ENCODE measurements at places on chromosomes 2 and 18.

DNA sequence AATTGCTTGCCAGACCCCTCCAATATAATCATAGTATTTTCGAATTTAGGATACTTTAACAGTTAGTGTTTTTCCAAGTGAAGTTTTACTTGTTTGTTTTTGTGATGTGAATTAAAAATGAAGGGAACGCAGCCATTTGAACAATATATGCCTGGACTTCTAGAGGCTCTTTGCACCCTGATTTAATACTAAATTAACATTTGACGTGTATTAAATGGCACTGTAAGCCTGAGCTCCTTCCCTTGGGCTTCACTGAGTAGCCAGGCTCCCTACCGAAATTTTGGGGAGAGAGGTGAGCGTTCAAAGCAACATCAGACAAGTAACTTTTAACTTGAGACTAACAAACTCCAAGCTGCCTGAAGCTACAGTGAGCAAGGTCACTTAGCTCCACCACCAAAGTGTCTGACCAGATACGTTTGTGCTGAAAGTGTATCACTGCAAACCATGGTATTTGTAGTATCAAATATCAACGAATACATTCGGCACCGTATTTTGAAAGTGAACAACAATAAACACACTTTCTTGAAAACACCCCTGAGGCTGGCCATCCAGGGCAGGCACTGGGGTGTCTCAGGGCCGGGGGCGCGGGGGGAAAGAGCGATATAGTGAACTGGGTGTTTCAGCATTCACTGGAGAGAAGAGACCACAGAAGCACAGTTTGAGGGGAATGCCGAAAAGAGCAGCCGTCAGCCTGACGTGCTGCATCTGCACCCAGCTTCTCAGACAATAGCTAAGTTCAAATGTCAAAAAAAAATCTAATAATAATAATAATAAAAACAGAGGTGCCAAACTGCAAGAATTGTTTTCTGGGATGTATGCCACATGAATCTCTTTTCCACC lies 7.7 kb upstream of the POU3F3 start:
- no peak for DNase-seq

DNA sequence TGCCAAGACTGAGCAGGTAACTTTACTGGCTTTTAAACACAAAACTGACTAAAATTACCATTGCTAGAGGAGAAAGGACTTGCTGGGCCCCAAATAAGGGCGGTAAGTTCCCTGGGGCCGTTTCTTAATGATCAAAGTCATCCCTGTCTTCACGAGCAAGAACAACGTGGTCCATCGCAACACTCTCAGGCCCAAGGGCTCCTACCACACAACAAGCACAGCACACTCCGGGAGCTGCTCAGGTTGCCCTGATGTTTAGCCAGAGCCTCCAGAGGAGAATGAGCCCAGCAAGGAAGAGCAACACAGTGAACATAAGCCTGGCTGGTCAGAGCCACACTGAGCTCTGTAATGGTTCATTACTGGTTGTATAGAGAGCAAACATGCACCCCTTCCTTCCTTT lies 102.7 kb downstream of the DYNC1I2 start:
- DNase-seq: no peak

- DNase-seq: peak; percentile 80
Observed at GRCh38 chr2:24421668-24422067, 61.3 kb upstream of the ITSN2 start.

- no peak for DNase-seq
Observed at GRCh38 chr2:19232312-19232711, 126.1 kb downstream of the OSR1 start.

GRCh38 chr2:240458044-240458899 lies 22.8 kb downstream of the GPC1 start:
- DNase-seq: peak; percentile 3

- DNase-seq: no peak
Observed at GRCh38 chr2:53473236-53473635, 294.4 kb upstream of the CHAC2 start.

GRCh38 chr2:1839066-1839756 lies 94.9 kb upstream of the PXDN start:
- no peak for DNase-seq

GRCh38 chr2:212814941-212815340 lies 276.3 kb upstream of the ERBB4 start:
- no peak for DNase-seq

DNA sequence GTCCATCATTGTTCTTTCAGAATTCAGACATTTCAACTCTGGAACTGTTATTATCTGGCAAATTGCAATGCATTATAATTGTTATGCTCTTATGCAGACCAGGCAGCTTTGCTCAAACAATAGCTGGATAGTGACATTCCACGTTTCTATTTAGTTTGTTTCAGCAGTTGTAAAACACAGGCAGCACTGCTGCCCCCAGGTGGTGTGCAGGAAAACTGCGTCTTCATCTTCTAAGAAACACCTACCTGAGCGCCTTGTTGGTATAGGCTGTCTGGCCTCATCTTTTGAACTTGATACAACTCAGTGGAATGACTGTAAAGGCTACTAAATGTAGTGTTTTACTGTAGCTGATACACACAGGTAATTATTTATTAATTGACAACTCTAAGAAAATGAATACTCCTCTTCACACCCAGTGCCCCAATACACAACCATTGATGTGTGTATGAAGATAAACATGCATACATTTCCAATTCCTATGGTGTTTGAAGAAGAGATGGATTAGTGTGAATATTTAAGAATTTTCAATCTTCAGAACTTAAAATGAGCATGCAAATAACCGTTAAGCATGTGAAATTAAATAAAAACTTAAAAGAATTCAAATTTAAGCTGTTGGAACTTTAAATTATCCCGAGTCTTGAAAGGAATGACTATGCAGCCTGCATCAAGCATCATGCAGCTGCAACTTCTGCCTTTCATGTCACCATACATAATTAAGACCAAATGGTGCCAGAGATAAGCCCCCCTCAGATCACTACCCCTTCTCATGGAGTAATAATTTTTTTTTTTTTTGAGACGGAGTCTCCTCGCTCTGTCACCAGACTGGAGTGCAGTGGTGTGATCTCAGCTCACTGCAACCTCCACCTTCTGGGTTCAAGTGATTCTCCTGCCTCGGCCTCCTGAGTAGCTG lies 85.6 kb downstream of the CD8B2 start:
- DNase-seq: peak; percentile 59

DNA sequence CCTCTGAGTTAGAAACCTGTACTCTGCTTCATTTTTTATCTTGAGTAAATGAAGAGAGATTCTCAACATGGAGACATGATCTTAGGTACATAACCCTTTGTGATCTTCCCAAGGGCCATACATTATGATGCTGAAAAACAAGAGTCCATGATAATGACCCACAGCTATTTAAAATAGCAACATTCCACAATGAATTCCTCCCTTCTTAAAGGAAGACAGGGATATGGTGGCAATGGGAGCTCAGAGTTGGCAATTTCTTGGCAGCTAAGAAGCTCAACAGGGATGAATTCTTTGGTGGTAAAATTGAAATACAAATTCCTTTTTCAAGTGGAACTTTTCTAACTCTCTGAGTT lies 638.5 kb downstream of the CNTNAP5 start:
- DNase-seq: no peak

GRCh38 chr2:88596141-88596830 lies 31.0 kb downstream of the EIF2AK3 start:
- DNase-seq: no peak

DNA sequence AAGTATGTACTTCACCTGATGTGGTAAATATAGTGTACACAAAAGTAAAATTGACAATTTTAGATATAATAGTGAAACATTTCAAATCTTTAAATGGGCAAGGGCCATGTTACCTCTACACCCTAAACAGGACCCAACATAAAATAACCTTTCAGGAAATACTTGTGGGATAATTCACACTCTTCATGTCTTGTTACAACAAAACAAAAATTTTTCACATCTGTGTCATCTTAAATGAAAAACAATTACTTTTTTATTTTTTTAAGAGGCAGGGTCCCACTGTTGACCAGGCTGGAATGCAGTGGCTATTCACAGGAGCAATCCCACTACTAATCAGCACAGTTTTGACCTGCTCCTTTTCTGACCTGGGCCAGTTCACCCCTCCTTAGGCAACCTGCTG lies 42.1 kb downstream of the SRBD1 start:
- no peak for DNase-seq

DNA sequence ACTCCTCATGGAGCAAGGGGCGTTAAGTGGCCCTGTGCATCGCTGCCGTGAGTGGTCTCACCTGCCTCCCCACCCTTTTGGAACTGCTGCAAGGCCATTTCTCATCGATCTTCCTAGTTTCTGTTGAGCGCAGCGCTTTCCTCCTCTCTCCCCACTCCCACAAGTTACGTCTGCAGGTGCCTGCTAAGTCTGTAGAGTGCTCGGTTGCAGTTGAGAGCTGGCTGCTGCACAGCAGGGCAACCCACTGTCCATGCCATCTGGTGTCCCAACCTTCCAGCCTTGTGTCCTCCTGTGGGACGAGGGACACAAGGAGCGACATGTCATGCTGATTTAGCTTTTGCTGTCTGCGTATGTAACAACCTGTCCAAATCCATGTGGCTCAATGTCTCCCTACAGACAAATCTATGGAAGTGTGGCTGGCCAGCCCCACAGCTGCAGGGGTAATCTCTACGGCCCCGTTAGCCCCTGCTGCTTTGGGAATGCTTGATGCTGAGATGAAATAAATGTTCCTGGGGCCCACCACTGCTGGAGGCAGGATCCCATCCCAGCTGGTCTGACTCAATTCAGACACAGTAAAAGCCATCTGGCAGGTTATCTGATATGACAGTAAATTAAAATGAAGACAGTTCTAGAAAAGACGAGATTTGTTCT lies 68.1 kb upstream of the TCF7L1 start:
- DNase-seq: no peak

- DNase-seq: peak; percentile 55
Observed at GRCh38 chr2:204842661-204843485, 297.6 kb downstream of the PARD3B start.

DNA sequence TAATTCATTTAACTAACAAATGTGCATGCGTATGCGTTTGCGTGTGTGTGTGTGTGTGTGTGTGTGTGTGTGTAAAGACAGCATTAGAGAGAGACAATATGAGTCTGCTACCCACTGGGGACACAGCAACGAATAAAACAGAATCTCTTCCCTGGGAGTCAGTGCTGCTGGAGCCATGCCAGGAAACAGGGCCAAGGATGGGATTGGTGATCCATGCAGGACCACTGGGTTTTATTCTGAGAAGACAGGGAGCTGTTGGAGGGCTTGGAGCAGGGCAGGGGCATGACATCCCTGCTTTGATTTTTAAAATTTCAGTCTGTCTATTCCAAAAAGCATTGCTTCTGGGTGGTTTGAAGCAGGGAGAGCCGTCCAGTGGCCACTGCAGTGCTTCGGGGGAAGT lies 62.9 kb downstream of the PDCL3 start:
- DNase-seq: no peak

DNA sequence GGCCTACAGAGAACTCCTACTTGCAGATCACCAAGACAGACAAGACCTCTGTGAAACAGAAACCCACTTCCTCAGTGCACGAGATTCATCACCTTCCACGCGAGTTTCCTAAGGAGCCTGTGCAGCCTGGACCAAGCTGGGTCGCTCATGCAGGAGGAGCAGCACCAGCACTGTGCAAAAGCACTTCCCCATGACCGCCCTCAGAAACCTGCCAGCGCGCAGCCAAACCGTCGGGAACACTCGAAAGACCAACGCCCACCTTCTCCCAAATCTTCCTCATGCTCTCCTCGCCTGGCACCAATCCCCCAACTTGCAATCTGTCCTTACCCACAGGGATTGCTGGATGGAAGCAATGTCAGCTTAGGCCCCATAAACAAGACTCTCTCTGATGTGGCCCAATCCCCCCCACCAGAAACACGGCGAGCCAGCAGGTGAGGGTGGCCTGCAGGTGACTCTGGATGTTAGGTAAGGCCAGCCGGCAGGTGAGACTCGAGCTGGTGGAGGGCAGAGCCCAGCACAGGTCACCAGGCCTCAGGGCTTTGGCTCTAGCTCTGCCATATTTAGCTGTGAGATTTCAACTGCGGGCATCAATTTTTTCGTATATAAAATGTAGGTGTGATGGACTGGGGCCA lies 69.4 kb downstream of the PXDN start:
- no peak for DNase-seq

- DNase-seq: no peak
Observed at GRCh38 chr18:56522816-56523215, 115.6 kb downstream of the TXNL1 start.

DNA sequence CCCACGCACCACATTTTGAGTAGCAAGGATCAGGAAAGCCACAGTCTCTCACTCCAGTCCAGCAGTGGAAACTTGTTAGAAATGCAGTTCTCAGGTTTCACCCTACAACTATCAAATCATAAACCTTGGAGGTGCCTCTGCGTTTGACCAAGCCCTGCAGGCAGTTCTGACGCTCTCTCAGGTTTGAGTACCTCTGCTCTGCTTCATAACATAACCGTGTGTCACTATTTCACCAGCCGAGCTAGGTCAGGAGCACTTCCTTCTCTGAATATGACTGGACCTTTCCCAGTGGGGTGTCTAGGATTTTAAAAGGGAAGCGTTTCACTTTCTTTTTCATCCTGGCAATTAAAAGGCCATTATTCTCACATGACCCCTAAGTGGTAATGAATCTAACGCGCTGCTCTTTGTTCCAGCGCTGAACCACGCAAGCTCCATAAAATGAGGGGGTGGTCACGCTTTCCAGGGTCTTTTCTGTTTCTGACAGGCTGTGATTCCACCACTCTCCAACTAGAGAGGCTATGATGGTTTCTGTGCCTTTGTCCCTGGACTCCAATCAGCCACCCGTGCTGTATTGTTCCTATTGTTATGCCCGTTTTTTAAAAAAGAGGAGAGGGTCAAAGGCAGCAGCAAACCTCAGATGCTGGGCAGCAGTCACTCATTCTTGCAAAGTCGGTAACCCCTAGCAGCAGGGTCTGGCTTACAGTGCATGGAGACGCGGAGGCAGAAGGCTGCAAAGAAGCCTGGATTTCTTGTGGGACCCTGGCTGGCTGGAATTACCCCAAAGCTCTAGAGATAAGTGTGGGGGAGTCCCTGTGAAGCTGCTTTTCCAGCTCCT lies 75.2 kb upstream of the CTNNA2 start:
- no peak for DNase-seq

DNA sequence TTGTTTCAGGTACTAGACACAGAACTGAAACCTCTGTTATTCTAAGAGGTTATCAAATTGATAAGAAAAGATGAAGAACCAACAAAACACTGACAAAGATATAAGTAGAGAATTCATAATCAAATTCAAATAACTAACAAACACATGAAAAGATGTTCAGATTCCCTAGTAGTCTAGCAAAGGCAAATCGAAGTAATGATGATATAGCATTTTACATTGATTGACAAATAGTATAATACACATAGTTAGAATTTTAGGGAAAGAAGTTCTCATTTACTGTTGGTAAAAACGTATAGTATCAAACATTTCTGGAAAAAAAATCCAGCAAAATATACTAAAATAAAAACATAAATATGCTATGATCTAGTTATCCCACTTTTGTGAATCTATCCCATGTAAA lies 50.6 kb downstream of the DNAH7 start:
- no peak for DNase-seq

GRCh38 chr2:29012211-29012681 lies 31.1 kb downstream of the TOGARAM2 start:
- DNase-seq: peak; percentile 31

- no peak for DNase-seq
Observed at GRCh38 chr2:165587335-165587938, 117.9 kb downstream of the CSRNP3 start.

GRCh38 chr2:41414486-41415230 lies 633.2 kb upstream of the PKDCC start:
- peak; percentile 4 for DNase-seq

- no peak for DNase-seq
Observed at GRCh38 chr18:58349650-58350049, 279.2 kb downstream of the ALPK2 start.

- peak; percentile 66 for DNase-seq
Observed at GRCh38 chr2:36965751-36966369, 476 bp downstream of the STRN start.

Measured in activated CD4-positive, alpha-beta T cell treated with anti-CD3 and anti-CD28 coated beads for 36 hours (primary cell).